ENCODE measurements at places on chromosomes 3 and 15.

- no peak for DNase-seq
These were observed 14.0 kb upstream of the STAC start for GRCh38 chr3:36366308-36366707.

DNA sequence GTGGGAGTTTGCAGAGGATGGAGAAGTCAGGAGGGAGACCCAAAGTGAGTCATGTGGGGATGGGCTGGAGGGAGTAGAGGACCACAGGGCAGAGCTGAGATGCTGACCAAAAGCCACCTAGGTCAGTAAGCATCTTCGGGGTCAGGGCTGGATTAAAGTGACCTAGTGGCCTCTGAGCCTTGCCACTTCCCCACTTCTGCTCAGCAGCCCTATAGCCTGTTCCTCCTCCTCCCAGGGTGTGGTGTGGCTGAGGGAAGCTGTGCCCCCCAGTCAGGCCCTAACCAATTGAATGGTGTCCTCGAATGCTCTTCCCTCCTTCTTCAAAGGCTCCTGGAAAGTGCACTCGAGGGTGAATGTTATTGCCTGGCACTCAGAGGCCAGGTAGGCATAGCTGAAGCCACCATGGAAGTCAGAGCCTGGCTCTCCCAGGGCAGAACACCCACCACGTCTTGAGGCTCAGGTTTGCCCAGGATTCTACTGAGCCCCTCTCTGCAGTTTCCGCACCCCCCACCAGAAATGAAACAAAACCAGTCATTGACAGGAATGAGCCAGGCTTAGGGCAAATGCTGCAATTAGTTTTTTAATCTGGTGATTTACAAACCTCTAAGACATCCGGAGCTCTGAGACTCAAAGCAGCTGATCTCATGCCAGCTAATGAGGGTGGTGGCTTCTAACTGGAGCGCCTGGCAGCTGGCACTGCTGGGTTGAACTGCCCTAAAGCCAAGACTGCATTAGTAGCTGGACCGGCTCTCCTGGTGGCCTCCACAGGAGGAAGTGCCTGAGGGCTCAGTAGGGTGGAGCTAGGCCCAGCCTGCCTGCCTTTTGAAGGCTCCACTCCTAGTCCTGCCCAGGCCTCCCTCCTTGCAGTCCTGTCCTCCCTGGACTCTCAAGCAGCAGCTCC, 26.0 kb upstream of the VIPR1 start:
- no peak for DNase-seq

GRCh38 chr15:88382482-88382983, 84.7 kb downstream of the MRPL46 start:
- DNase-seq = no peak

DNA sequence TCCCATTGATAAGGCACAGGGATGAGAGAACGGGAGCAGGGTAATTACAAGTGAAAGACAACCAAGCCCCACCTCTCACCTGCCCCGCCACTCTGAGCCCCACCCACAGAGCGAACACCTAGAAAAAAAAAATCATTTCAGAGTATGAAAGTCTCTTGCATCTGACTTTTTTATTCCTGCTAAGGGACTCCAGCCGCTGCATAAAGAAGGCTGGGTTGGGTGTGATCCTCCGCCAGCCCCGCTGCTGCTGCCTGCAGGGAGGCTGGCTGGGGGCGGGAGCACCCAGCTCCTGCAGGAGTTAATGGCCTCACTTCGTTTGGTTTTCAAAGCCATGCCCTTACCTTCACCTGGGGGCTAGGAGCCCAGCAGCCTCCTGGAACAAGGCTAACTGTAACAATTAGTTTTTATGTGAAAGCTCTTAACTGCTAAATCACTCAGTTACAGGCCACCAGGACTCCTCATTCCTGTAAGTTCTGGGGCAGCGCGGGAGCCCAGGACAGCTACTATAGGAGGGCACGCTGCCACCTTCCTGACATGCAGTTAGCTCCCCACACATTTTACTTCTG, 78.0 kb upstream of the SNRPA1 start:
- no peak for DNase-seq

DNA sequence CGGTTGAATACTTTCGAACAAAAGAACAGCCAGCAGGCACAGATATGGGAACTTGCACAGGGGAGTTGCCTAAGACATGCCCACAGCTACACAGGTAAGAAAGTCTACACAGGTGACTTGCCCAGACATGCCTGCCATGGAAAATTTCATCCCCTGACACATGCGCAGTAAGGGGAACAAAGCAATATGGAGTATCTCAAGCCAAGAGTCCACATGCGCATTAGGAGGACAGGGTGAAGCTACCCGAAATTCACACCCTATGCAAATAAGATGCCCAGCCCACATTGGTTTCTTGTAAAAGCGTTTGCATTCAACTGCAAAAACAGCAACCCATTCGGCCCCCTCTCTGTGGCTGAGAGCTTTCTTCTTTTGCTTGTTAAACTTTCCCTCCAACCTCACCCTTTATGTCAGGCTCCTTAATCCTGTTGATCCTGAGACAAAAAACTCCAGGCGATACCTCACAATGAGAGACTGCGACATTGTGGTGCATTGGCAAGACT, 49.3 kb upstream of the TRPM1 start:
- no peak for DNase-seq

- DNase-seq = no peak
These were observed 29.0 kb downstream of the RBPMS2 start for GRCh38 chr15:64746356-64746755.

- DNase-seq = no peak
These were observed 32.3 kb downstream of the SRP14 start for GRCh38 chr15:40006646-40007045.

Data from left hindlimb (tissue), 1 donor.